Right hindlimb (tissue), 1 donor: ENCODE measurements at places on chromosomes 4 and X.

DNA sequence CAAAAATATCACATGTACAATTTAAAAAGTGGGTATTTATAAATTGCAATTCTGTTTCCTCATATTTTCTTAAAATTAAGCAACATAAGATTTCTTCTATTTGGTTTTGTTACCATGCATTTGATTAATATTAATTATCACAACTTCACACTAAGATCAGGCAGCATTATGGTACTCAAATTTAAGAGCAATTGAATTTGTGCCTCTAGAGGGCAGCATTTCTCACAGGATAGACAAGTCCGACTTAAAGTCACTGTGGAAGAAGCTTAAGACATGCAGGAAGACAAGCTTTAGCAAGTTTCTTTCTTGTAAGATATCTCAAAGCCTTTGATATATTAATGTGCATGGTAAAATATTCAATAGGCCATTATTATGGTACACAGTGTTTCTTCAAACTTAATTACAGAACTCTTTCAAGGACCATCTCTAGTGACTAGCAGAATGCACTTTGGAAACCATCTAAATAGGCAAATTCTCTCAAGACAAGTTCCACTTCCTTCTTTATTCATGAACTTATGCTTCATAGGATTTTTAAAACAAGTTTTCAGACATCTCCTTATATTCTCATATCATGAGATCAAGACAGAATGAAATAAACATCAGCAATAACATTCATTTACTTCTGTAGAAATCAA, 35.0 kb downstream of the FBXW7 start:
- peak; percentile 29 for DNase-seq

DNA sequence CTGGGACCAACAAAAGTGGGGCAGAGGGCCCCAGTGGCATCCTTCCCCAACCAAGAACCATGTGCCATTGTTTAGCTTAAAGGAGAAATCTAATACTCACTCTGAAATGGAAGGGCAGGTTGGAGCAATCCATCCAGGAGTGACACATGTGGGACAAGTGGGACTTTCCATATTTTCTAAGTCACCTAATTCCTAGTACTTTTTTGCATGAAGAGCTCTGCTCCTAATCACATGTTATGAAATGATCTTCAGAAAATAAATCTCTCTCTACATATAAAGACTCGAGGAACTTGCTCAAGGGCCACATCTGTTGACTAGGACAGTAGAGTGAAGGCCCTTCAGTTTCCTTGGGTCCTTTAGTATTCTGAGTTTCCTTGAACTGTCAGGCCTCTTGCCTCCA, 2.5 kb downstream of the CYBB start:
- no peak for DNase-seq

DNA sequence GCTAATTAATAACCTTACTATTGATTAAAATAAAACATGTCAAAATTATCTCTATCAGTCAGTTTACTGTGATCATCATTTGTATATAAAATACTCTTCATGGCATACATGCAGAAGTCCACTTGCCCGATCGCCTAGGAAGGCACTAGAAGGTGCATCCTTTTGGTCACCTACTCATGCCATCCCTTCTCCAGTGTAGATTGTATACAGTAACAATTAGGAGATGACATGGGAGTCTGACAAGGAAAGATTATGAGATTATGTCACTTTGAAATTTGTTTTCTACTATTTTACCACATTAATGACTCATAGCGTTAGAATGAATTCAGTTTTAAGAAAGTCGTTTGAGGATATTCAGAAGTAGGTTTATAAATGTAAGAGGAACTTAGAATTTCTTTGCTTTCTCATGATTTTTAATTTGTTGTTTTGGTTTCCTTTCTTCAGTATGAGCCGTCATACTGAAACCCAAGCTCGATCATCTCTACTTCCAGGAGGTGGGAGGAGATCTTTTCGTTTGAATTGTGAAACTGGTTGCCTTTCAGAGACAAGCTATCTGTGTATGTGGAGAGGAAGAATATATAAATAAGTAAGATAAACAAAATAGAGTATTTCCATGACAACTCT, 51.1 kb upstream of the UNC5C start:
- no peak for DNase-seq

DNA sequence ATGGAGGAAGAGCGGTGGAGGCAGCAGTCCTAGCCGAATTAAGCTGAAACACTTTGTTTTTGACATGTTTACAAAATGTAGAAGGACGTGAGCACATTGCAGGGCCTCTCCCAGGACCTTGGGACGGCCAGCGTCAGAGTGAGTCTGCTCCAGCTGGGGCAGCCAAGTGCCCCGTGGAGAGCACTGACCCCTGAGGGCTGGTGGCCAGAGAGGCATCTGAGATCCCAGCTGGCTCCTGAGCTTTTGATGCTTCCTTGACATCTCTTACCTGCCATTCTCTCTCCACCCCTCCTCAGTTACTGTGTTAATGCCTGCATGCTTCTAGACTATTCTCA, 24.7 kb downstream of the NAT8L start:
- no peak for DNase-seq

DNA sequence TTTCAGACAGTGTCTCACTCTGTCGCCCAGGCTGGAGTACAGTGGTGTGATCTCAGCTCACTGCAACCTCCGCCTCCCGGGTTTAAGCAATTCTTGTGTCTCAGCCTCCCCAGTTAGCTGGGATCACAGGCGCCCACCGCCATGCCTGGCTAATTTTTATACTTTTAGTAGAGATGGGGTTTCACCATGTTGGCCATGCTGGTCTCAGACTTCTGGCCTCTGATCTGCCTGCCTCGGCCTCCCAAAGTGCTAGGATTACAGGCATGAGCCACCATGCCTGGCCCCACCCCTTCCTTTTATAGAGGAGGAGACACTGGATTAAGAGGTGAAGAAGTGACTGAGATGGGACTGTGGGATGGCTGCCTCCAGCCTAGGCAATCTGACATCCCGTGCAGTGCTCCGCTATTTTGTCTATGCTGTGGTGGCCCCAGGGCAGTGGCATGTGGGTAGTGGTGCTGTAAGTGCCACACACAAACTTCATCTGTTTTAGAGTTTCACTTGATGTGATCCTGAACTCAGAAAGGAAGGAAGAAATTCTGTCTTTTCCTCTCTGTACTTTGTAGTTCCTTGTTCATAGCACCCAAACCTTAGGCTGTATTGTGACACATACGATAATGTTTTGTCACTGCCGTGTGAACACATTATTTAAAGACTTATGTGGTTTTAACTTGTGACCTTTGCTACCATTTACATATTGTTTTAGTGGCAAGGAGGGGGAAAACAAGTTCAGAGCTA, 48.9 kb downstream of the FNIP2 start:
- DNase-seq: no peak

DNA sequence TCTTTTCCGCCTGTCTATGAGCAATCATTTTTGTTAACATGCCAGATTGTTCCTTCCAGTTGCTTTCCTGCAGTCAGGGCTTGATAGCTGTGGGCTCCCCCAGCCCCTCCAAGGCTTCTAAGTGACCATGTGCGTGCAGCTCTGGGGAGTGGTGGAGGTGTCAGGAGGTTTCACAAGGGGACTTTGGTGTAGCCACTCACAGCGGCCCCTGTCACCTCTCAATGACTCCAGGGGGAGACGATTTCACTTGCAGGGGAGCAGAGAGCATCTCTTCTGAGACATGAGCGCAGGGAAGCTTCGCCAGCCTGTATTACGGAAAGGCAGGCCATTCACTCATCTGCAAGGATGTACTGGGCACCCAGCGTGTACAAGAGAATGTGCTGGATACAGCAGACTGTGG, 3.1 kb upstream of the GPR78 start:
- no peak for DNase-seq

GRCh38 chr4:129950217-129950616, 854.3 kb downstream of the C4orf33 start:
- DNase-seq: no peak

- DNase-seq: no peak
These were observed 131.8 kb upstream of the S100G start for GRCh38 chrX:16518131-16518530.

DNA sequence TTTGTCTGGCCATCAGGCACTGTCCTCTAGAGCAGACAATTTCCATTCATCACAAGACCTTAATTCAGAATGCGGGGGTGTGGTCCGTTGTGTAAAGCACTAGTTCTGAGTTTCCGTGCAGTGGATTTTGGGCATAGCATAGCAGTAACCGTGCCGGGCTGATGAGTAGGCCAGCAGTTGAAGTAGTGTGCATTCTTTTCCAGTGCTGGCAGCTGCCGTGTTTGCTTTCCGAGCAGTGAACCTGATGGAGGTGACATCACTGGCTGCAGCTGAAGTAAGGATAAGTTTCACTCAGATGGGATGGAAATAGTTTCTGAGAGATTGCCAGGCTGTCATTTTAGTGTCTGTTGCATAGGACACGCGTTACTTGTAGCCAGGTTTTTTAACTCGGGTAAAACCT, 107.0 kb upstream of the STIM2 start:
- peak; percentile 88 for DNase-seq

DNA sequence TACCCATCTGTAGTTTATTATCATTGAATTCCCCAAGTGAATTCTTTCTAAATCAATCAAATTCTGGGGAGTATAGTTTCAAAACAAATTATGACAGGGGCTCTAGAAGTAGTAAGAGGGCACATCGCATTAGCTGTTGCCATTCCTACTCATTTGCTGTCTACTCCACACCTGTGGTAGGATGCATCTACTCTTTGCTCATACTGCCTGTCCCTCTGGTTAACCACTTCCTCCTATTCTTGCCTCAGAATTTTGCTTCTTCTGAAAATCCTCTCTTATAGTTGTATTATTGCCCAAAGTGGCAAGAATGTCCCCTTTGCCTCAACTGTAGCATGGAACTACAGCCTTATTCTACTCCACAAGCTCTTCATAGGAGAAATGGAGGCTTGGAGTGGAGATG, 12.7 kb upstream of the DGKK start:
- DNase-seq: no peak

DNA sequence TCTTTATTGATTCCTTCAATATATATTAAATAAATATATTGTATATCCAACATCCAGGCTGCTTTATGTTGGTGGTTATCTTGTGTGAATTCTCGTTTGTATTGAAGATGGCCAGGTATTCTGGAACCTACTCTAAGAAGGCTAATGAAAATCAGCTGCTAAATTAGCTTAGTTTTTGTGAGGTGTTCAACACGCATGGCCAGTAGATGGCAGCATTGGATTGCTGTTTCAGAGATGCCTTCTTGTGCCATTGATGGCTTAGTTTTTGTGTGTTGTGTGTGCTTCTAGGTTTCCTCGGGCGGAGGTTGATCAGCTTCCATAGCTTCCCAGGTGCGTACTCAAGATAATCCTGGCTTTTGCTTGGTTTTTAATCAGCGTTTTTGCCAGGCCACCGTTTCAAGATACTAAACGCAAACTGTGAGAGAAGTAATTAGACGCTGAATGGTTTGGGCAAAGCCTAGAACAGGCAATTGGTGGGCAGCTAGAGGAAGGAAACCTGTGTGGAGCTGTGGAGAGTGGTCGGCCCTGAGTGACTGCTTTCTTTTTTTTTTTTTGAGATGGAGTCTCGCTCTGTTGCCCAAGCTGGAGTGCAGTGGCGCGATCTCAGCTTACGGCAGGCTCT, 15.1 kb downstream of the NOCT start:
- peak; percentile 78 for DNase-seq

DNA sequence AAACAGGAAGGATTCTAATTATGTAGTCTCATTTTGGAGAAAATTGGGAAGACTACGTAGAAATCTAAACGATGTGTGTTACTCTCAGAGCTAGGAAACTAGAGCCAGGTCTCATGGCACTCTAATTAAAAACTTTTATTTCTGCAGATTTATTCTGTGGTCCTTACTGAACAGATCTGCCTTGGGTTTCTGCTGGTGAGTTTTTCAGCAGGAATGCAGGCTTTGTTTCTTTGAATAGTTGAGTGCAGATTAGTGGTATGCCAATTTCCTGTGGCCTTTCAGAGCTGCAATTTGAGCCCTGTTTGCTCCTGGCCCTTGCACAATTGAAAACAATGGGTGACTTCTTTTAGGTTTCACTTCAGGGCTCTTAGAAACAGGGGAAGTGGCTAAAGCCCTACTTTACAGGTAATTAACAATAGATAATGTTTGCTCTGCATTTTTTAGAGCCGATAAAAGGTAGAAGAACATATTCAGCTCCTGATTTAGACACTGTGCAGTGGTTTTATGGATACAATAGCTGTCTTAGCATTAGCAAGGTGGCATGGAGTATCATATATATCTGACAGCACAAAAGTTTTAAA, 21.8 kb downstream of the SPRY1 start:
- no peak for DNase-seq

GRCh38 chr4:134018846-134019245, 182.7 kb downstream of the PABPC4L start:
- no peak for DNase-seq
